ENCODE measurements at places on chromosomes 5 and 9. TPM values are rescaled to one million over a fixed set of nuclear protein-coding genes. Genes with fewer than 3 reads are reported as not detected.
A peak's percentile ranks its signal among the peaks of the same experiment; 100 is the strongest.

- H3K4me3 ChIP-seq: no peak overlapping the region
- H3K36me3 ChIP-seq: no peaks in the 10 kb centered on the region
- H3K27ac ChIP-seq: no peak overlapping the region
- H3K4me1 ChIP-seq: no peaks in the 10 kb centered on the region
- H3K27me3 ChIP-seq: no peaks in the 10 kb centered on the region
Observed at GRCh38 chr9:100150214-100150613, 51.2 kb downstream of the INVS start.

- H3K4me3 ChIP-seq: no peak overlapping the region
- H3K27ac ChIP-seq: no peak overlapping the region
- H3K4me1 ChIP-seq: no peaks in the 10 kb centered on the region
- H3K27me3 ChIP-seq: no peaks in the 10 kb centered on the region
- DNase-seq: no peak
Observed at GRCh38 chr5:166961913-166962312, 1329.5 kb upstream of the WWC1 start.

DNA sequence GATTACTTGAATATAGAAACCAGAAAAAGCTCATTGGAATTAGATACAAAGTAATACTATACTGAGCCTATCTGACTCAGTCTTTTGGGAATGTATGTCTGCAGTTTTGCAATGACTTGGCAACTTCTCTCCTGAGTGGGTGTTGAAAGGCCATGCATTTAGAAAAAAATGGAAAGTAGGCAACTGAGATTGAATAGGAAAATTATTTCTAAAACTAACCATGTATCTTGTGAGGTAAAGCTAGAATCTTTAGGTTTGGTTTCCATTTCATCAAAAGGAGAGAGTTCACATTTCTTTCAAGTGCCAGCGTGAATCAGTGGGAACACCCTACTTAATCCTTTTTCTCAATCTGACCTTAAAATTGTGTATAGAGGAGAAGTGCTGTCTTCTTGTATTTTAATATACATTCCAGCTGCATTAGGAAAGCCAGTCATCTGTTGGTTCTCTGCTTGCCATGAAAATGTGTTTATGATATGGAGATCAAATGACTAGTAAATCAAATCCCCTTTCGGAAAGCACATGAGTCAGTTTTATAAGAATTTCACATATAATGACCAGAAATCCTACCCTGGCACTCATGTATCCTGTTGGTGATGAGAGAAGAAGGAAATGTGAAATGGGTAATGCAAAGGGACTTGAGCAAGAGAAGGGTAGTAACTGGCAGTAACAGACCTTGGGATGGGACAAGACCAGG is 30.4 kb downstream of the NFX1 start:
- no peak overlapping the region for H3K4me3 ChIP-seq
- no peaks in the 10 kb centered on the region for H3K27me3 ChIP-seq
- no peak for DNase-seq
- peaks cover 12% of the 10 kb centered on the region for H3K4me1 ChIP-seq

DNA sequence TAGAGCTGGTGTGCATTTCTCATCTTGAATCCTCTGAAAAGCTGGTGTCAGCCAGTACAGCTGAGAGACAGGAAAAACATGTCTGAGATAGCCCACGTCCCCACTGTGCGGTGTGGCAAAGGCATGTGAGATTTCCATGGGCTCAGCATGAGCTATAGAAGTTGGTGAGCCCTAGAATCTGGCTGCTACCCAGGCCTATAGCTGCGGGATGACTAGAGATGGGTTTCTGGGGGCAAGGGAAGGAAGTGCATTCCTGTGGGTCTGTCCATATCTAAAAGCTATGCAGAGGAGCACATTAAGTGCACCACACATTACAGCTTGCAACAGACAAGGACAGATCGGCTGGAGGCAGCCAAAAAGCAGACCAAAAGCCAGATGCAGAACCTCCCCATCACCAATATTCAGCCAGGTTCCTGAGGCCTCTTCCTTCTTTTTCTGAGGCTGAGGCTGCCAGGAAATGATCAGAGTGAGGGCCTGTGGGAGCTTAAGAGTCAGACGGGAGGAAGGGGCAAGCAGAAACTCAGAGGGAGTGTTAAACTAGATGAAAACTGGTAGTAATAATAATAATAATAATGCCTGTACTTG is 55.8 kb upstream of the RANBP3L start:
- no peak overlapping the region for H3K4me3 ChIP-seq
- H3K4me1 ChIP-seq: peaks cover 6% of the 10 kb centered on the region
- DNase-seq: no peak
- H3K27me3 ChIP-seq: no peaks in the 10 kb centered on the region
- H3K36me3 ChIP-seq: no peaks in the 10 kb centered on the region
- no peak overlapping the region for H3K27ac ChIP-seq

GRCh38 chr5:41527201-41527779 is 16.9 kb upstream of the PLCXD3 start:
- no peaks in the 10 kb centered on the region for H3K27me3 ChIP-seq
- no peaks in the 10 kb centered on the region for H3K4me1 ChIP-seq
- no peak for DNase-seq
- no peak overlapping the region for H3K27ac ChIP-seq
- H3K36me3 ChIP-seq: no peaks in the 10 kb centered on the region
- no peak overlapping the region for H3K4me3 ChIP-seq

- H3K4me3 ChIP-seq: peak overlapping the region; percentile 73
- peak; percentile 76 for DNase-seq
- peak overlapping the region; percentile 91 for H3K27ac ChIP-seq
Observed at GRCh38 chr9:133130685-133131244, 9.7 kb upstream of the RALGDS start.

GPR21 gene
- 0.45 TPM for total RNA-seq

DAB2 gene
- total RNA-seq: 0.16 TPM

COX7C gene
- total RNA-seq: 701 TPM

BTNL3 gene
- not detected for total RNA-seq

NUDT12 gene
- 3.0 TPM for total RNA-seq

CATSPER3 gene
- 0.31 TPM for total RNA-seq

TAF1L gene
- not detected for total RNA-seq

Data from activated CD8-positive, alpha-beta T cell treated with anti-CD3 and anti-CD28 coated beads for 36 hours (primary cell).